ENCODE measurements at places on chromosomes 6 and 20.
A peak's percentile ranks its signal among the peaks of the same experiment; 100 is the strongest.

- DNase-seq = peak; percentile 11
Measured at GRCh38 chr6:157442291-157442690, 61.3 kb downstream of the ZDHHC14 start.

- no peak for DNase-seq
Measured at GRCh38 chr6:110340392-110340965, 17.7 kb downstream of the METTL24 start.

- no peak for DNase-seq
Measured at GRCh38 chr20:58154113-58154512, 74.3 kb downstream of the ANKRD60 start.

GRCh38 chr6:91852252-91852651 lies 1265.4 kb upstream of the MAP3K7 start:
- DNase-seq = no peak

DNA sequence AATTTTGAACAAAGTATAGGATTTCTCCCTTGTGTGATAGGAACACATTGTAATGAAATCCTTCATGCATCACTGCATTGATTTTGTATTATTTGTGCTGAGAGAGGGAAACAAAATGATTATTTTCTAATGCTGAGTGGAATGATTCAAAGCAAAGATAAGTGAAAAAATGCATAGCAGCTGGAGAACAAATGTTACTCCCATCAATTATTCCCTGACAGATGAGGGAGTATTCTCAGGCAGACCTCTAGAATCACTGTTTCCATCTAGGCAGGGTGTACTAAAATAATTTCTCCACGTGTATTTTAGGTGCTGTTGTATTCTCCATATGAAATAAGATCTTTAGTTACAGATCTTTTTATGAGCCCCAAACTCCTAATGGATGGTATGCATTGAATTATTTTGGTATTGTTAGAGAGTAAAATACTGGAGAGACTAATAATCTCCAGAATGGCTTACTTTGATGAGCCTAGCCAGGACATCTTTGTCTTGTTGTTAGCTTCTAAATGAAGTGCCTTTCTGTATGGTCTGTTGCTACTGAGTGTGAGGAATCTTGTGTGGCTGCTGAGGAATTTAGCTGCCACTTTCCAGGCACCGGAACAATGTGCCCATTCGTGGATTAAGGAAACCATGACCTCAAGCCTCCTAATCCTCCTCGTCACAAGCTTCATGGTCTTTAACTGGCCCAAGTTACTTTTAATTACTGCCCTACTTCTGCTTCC lies 39.6 kb downstream of the RNF217 start:
- DNase-seq = no peak

GRCh38 chr20:22690000-22690399 lies 105.6 kb upstream of the FOXA2 start:
- DNase-seq = no peak

- DNase-seq = no peak
Measured at GRCh38 chr6:52507557-52508260, 69.2 kb downstream of the TRAM2 start.

DNA sequence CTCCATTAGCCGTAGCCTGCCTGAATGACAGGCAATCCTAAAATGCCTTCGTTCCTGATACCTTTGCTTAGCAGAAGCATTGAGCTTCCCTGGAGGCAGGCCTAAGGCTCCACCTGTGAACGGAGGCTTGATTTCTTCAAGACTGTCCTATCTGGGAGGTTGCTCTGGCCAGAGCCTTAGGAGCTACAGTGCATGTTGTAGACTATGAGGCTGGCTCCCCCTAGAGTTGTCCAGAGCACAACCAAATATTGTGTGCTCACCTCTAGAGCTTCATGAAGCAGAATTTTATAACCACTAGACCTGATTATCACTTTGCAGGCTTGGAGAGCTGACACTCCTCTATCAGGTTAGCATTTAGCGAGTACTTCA lies 217.8 kb downstream of the MAFB start:
- no peak for DNase-seq

DNA sequence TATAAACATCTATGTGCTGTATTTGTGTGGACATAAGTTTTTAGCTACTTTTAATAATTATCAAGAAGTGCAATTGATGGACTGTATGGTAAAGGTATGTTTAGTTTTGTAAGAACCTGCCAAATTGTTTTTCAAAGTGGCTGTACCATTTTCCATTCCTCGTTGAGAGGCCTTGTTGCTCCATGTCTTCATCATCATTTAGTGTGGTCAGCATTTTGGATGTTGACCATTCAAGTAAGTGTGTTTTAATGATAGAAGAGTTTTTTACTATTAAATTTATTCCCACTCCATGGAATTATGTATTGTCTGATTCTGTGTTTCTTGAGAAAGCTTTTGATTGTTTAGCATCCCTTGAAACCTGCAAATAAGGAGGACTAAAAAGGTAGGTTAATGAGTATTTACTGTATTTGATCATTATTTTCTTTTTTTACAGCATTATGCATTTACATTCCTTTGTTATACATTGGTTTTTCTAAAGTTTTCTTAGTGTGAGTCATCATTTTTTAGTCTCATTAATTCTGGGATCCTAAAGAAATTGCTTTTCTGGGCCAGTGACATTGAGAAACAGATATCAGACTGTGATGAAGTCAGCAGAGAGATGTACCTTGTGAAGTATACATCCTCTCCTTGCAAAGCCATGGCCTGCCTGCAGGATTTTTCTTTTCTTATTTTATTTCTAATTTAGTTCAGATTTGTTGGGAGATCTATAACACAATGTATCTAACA lies 312.8 kb upstream of the PTCHD4 start:
- peak; percentile 7 for DNase-seq

GRCh38 chr20:64137598-64138031 lies 26.6 kb upstream of the MYT1 start:
- DNase-seq = no peak

DNA sequence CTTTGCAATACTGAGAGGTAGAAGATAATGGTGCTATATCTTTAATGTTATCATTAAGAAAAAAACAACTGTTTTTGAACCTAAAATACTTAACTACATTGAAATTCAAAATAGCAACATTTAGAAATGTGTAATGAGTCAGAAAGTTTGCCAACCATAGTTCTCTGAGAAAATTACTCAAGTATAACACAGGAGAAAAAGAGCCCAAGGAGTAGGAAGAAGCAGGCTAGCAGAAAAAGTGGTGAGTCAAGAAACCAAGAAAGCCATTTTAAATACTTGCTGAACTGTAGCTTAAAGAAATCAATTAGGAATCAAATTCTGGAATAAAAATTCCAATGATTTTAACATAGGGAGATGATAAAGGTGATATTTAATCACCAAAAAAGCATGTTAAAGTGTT lies 181.0 kb upstream of the RSPO3 start:
- DNase-seq = no peak

- DNase-seq = no peak
Measured at GRCh38 chr6:13952101-13952500, 27.3 kb downstream of the RNF182 start.

DNA sequence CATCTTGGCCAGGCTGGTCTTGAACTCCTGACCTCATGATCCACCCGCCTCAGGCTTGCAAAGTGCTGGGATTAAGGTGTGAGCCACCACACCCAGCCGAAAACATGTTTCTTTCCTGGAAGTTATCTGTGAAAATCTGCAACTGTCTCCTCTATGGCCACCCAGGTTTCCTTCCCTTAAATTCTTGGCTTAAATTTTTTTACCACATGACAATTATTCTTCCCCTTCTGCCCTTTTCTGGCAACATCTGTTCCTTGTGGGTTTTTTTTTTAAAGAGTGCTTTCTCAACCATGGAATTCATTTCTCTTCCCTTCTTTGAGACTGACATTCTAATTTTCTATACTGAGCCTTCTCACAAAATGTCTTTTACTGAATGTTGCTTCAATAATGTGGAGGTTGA lies 59.6 kb downstream of the DOK5 start:
- DNase-seq = no peak

- no peak for DNase-seq
Measured at GRCh38 chr20:57605045-57605444, 15.2 kb downstream of the ZBP1 start.

DNA sequence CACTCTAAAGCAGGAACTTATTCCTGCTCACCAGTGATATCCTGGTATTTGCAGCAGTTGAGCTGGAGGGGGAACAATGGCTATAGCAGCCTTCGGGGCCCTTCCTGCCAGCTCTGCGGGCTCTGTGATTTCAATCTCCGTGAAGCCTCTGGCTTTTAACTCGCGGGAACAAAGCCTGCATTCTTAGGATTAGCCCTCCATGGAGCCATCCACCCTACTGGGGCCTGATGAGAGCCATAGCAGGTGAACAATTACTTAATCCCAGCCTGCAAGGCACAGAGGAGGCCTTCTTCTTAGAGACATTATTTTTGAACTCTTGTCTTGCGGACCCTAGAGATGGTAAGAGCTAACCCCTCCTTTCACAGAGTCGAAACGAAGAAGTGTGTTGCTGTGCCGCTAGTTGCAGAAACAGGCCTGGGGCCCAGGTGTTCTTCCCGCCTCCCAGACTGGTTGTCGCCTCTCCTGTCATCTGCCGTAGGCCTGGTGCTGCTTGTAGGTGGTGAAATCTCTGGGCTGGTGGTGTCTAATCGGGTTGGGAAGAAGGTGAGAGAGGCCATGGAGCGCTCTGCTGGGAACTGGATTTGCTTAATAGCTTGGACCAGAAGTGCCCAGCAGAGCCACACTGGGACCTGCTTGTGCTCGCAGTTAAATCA lies 9.7 kb downstream of the GHRH start:
- no peak for DNase-seq

- peak; percentile 52 for DNase-seq
Measured at GRCh38 chr6:166775180-166775922, 148.3 kb upstream of the RPS6KA2 start.

GRCh38 chr20:47686545-47686944 lies 98.7 kb downstream of the SULF2 start:
- peak; percentile 23 for DNase-seq

GRCh38 chr20:9590189-9590588 lies 75.8 kb downstream of the LAMP5 start:
- DNase-seq = peak; percentile 55

DNA sequence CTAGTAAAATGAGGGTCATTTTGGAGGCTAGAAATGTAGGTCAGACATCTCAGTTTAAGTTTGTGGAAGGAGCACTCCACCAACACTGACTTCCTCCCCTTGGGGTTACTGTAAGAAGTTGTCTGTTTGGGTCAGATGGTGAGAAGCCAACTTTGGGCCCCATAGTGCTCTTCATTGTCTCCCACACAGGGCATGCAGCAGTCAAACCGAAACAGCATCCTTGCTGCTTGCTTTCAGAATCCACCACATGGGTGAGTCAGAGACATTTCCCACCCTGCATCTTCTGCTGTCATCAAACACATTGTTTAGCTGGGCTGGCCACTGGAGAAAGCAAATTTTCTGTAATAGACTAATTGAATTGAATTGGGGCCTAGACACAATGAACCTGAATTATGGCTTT lies 16.8 kb downstream of the IL17F start:
- no peak for DNase-seq

GRCh38 chr6:56850626-56851025 lies 104.3 kb upstream of the BEND6 start:
- no peak for DNase-seq

- no peak for DNase-seq
Measured at GRCh38 chr6:77987035-77987384, 334.2 kb downstream of the MEI4 start.
